Activated T-cell treated with anti-CD3 and anti-CD28 coated beads, Interleukin-2, amount 50 U/mL, for 4 hours (primary cell): ENCODE measurements at places on chromosomes 16 and 17. TPM values are rescaled to one million over a fixed set of nuclear protein-coding genes. Genes with fewer than 3 reads are reported as not detected.

The KCNH4 gene
- total RNA-seq, result 2.2 TPM

The USP6 gene
- not detected for total RNA-seq

The GPR139 gene
- total RNA-seq, result not detected

The ST6GALNAC2 gene
- not detected for total RNA-seq

The NOTUM gene
- 0.40 TPM for total RNA-seq

The TLCD2 gene
- total RNA-seq, result 0.19 TPM

The RBFOX1 gene
- not detected for total RNA-seq

The GDPD1 gene
- total RNA-seq, result 1.2 TPM

The ACSM2B gene
- total RNA-seq, result 0.22 TPM

The OR1A1 gene
- total RNA-seq, result not detected

The RNF40 gene
- total RNA-seq, result 111 TPM

The OR4D1 gene
- total RNA-seq, result 0.14 TPM

GRCh38 chr16:46728806-46729205 is 19.3 kb downstream of the MYLK3 start:
- no peak for DNase-seq

GRCh38 chr16:12148120-12148519 is 171.6 kb downstream of the SNX29 start:
- DNase-seq, result no peak

DNA sequence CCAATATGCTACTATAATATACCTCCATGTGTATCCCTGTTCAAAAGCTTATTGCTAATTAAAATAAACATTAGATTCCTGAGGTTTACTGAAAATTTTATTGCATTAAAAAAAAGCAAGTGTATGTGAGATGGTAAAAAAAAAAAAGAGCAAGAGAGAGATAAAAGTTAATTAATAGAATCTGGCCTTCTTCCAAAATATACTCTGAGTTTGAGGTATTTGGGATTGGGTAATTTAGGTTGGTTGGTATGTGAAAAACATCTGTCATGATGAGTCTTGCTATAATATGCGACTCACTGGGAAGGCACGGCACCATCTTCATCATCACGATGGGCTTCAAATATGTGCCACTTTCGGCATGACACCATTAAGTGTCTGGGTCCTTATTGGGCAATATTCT is 711.1 kb upstream of the SOX9 start:
- DNase-seq, result no peak

DNA sequence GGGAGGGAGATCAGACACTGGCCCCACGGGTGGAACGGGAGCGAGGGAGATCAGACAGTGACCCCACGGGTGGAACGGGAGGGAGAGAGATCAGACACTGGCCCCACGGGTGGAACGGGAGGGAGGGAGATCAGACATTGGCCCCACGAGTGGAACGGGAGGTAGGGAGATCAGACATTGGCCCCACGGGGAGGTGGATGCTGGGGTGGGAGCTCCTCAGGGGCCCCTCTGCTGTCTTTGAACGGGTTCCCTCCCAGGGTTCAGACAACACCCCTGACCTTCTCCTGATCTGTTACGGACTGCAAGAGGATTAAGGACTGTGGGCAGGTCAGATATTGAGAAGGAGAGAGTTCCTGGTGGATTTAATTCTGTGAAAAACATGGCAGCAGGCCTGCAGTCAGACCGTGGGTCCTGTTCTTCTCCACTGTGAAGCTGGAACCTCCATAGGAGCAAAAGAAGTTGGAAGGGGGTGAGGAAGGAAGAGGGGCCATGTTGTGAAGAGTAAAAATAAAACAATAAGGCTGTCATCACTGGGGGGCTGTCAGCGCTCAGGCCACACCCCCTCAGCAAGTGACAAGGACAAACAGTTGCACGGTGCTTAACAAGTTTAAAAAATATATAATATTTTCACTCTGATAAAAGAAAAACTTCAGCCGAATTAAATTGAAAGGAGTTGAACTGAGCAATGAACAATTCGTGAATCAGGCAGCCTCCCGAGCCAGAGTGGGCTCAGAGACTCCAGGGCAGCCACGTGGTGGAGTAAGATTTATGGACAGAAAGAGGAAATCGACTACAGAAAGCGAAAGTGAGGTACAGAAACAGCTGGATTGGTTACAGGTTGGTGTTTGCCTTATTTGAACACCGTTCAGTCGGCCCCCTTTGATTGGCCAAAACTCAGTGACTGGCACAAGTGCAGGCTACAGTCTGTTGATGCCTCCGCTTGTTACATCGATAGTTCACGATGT is 348.7 kb upstream of the TNRC6C start:
- peak; percentile 56 for DNase-seq

- no peak for DNase-seq
These were observed 271.7 kb upstream of the TBX2 start for GRCh38 chr17:61127960-61128359.

- DNase-seq, result no peak
These were observed 32.6 kb upstream of the ARL6IP1 start for GRCh38 chr16:18833707-18834505.

DNA sequence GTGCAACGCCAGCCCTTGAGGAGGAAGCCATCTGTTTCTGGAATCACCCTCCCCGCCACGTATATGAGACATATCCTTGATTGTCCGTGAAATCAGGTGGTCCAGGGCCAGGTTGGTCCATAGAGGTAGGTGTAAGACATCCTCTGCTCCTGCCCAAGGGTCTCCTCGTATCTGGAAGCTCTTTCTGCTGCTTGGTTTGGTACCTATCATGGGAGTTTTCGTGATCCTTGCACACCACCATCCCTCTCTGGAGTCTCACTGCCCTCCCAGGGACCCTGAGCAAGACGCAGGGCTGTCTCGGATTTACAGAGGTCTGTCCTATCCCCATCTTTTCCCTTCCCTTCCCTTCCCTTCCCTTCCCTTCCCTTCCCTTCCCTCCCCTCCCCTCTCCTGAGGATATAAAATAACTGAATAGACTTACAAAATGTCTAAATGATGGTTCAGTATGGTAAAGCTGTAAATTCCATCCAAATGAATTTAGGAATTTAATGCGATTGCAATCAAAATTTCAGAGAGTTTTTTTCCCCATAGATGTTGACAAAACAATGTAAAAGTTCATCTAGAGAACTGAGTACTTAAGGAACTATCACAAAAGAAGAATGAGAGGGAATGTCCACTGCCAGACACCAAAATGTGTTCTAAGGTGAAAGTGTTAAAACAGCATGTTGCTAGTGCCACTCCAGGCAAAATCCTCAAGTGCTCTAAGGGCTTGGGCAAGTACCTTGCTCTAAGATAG is 2.0 kb upstream of the CCDC42 start:
- no peak for DNase-seq

DNA sequence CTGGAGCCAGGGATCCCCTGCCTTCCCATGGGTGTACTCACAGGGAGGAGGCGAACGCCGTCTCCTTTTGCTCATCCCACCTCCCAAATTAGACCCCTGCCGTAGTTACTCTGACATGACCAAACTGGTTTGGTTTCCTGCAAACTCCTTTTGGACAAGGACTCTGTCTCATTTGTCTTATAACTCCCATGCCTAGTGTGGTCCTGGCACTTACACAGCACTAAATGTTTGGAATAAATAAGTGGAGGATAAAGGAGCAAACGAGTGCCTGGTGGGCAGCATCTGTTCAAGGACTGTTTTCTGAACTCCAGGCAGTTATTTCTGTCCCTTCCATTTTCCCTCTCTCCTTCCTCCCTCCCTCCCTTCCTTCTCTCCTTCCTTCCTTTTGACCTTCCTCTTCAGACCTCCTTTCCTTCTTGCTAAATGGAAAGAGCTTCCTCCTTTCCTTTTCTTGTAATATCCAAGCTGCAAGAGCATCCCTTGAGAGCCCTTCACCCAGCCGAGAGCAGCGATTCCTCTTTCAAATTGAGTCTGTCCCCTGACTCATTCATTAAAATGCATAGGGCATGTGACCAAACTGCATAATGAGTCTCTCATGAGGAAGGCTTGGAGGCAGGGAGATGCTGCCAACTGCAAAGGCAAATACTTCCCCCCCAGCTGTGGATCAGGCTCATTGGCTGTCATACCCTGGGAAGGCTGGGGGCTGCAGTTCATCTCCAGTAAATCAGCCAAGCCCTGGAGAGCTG is 36.8 kb downstream of the CHD9 start:
- no peak for DNase-seq

DNA sequence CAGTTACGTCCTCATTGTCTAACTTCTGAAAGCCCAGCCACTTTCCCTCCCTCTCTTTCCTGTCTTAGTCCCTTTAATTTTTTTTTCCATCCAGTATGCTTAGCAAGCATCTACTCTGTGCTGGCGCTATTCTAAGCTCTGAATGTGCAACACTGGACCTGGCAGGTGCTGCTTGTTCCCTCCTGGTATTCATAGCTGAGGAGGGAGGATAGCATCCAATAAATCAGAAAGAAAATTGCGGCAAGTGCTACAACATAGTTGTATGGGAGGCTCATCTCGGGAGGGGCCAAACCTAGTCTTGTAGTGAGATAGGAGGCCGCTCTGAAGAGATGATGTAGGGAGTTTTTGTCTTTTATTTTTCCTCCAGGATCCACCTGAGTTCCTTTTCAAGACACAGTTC is 457.3 kb upstream of the HSBP1 start:
- DNase-seq, result no peak

DNA sequence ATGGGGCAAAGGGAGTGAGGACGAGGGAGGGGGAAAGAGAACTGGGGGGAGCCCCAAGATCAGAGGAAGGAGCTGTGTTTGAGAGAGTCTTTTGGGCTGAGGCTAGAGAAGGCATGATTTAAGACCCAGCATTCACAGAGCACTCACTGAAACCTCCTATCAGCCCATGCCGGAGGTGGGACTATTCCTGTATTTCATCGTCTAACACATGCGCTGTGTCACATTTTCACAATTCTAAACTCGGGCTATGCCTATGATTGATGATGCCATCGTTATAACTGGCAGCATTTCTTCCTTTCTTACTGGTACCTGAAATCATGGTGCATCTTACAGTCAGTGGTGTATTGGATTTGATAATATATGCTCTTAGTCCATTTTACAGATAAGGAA is 3.5 kb downstream of the FAM171A2 start:
- no peak for DNase-seq

DNA sequence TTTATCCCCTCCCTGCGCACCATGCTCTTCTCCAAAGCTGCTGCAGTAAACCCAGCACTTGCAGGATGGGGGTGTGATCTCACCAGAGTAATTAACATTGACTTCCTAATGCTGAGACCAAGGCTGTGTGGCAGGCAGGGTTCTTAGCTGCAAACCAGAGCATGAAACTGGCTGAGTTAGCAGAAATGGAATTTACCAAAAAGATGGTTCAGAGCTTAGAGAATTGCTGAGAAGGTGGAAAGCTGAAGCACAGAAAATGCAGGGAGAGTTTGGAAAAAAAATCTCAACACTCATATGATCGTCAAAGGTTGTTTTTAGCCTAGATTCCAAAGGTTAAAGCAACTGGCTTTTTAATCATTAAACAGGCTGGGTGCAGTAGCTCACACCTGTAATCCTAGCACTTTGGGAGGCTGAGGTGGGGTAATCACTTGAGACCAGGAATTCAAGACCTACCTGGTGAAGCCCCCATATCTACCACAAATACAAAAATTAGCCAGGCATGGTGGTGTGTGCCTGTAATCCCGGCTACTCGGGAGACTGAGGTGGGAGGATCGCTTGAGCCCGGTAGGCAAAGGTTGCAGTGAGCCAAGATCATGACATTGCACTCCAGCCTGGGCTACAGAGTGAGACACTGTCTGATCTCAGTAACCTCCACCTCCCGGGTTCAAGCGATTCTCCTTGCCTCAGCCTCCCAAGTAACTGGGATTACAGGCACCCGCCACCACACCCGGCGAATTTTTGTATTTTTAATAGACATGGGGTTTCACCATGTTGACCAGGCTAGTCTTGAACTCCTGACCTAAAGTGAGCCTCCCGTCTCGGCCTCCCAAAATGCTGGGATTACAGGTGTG is 6.0 kb upstream of the TXNDC11 start:
- DNase-seq, result no peak

- DNase-seq, result no peak
These were observed 1138.5 kb downstream of the CDH11 start for GRCh38 chr16:63983401-63983800.

DNA sequence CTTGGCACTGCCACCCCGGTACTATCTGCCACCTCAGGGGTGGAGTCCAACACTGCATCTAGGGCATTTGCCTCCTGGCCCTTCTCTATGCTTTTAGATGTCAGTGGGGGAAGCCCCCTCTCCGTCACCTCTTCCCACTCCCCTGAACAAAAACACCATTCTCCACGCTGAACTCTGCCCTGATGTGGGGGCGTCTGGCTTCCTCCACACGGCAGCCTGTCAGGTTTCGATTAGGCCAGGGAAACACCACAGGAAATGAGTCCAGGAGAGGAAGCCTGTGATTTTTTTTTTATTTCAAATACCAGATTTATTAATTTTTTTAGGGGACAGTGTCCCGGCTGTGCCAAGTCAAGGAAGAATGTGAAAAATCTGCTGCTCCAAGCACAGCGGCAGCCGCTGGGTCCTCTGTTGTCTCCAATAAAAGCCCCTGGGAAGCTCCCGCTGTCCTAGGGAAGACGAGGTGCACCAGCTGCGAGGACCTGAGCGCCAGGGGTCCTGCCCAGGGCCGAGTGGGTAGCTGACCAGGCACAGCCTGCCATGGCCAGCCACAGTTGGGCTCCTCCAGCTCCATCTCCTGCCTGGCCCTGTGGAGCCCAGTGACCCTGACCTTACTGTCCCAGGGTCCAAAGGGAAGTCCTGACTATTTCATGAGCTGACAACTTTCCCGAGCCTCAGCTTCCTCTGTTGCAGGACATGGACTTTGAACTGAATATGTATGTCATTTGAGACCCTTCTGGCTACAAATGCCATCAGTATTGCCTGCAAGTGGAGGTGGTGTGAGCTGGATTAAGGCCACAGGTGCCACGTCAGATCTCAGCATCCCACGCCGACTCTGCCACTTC is 336.7 kb downstream of the FOXL1 start:
- no peak for DNase-seq

DNA sequence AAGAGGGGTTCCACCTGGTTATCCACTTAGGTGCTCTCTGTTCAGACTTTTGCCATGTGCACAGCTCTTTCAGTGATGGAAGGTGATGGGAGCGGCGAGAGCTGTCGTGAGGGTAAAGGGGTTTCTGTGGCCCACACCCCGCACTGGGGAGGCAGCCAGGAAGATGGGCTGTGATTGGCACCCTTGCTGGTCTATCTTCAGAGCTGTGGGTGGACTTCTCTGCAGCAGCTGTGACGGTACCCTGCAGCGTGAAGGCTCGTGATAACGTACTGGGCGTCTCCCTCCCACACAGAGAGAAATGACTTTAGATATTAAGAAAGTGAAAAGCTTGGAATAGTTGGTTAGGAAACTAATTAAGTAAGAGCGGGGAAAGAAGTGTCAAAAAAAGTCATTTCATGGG is 45.8 kb downstream of the MPRIP start:
- no peak for DNase-seq

- no peak for DNase-seq
These were observed 4.3 kb downstream of the ZFP1 start for GRCh38 chr16:75152635-75153034.

GRCh38 chr16:61471023-61471422 is 565.2 kb downstream of the CDH8 start:
- DNase-seq, result no peak

GRCh38 chr17:17859909-17860765 is 23.4 kb upstream of the SREBF1 start:
- DNase-seq, result peak; percentile 69
